T-helper 2 cell treated with Interferon-gamma antibody and Interleukin-4, amounts not matched to agents 100 ng/mL and 5 ng/mL, for 36 hours (primary cell): ENCODE measurements at places on chromosomes 7 and 10. TPM values are rescaled to one million over a fixed set of nuclear protein-coding genes. Genes with fewer than 3 reads are reported as not detected.

The AFAP1L2 gene
- total RNA-seq, result 1.6 and 1.9 TPM in 2 replicates

The VSTM4 gene
- total RNA-seq, result 0.14 and 0.27 TPM in 2 replicates

The GIMAP2 gene
- 75.9 and 79.2 TPM in 2 replicates for total RNA-seq

The GUSB gene
- 73.6 and 74.9 TPM in 2 replicates for total RNA-seq

The OR2A12 gene
- total RNA-seq, result not detected in 2 replicates

The CDC14C gene
- total RNA-seq, result not detected in 2 replicates

The MRPS16 gene
- 105 and 107 TPM in 2 replicates for total RNA-seq

The GJD4 gene
- total RNA-seq, result not detected in 2 replicates

The AKR1C8 gene
- 0.20 and 0.23 TPM in 2 replicates for total RNA-seq

The IDI2 gene
- not detected in 2 replicates for total RNA-seq
